NCI-H1105 (cell line): ENCODE measurements at places on chromosomes 12 and 14.
A peak's percentile ranks its signal among the peaks of the same experiment; 100 is the strongest.

- DNase-seq = peak; percentile 95
Measured at GRCh38 chr12:6944381-6945186, 762 bp downstream of the C12orf57 start.

- no peak for DNase-seq
Measured at GRCh38 chr12:108424816-108425215, 85.7 kb upstream of the CMKLR1 start.

GRCh38 chr12:40208707-40209446 is 15.9 kb upstream of the LRRK2 start:
- DNase-seq = no peak

DNA sequence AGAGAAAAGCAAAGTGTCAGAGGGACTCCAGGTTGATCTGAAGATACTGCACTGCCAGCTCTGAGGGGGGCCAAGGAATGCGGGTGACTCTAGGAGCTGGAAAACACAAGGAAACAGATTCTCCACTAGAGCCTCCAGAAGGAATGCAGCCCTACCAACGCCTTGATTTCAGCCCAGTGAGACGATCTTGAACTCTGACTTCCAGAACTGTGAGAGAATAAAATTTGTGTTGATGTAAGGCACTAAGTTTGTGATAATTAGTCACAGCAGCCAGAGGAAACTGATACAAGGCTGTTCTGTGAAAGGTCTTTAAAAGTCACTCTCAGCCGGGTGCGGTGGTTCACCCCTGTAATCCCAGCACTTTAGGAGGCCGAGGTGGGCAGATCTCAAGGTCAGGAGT is 34.2 kb downstream of the CKAP4 start:
- DNase-seq = no peak

- DNase-seq = no peak
Measured at GRCh38 chr12:113399490-113399889, 4.2 kb downstream of the SDS start.

DNA sequence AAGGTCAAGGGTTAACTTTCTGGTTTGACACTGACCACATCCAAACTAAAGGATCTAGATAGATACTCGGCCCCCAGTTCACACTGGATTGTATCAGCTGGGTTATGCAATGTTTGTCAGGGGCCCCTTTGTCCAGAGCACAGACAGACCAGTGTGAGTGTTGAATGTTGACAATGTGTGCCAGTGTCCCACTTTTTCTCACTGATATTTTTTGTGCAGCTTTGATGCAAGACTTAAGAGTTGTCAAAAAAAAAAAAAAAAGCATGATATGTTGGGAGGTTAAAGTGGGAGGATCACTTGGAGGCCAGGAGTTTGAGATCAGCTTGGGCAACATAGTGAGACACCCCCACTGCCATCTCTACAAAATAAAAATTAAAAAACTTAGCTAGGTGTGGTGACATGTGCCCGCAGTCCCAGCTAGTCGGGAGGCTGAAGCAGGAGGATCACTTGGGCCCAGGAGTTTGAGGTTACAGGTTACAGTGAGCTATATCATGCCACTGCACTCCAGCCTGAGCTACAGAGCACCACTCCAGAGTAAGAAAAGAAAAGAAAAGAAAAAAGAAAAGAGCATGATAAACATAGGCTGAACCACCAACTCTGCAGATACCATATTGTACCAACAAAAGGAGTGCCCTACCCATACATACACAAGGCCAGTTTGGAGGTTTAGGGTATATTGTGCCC is 97.5 kb downstream of the LGR5 start:
- DNase-seq = no peak

DNA sequence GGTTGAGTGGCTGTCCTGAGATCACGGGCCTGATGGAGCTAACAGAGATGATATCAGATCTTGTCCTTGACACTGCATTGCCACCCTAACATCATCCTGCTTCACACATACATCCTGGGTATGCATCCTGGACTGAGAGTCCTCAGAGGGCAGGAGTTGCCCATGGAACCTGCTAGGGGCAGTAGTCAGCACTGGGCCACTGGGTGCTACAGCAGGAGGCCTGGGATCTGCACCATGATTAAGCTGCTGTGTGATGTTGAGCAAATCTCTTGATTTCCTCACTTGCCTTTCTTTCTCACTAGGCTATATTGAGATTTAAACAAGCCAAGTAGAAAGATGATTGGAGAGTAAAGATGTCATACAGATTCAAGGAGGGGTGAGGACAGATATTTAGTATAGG is 22.1 kb upstream of the EIF4B start:
- DNase-seq = no peak

- DNase-seq = no peak
Measured at GRCh38 chr14:76772300-76773187, 11.3 kb downstream of the VASH1 start.

DNA sequence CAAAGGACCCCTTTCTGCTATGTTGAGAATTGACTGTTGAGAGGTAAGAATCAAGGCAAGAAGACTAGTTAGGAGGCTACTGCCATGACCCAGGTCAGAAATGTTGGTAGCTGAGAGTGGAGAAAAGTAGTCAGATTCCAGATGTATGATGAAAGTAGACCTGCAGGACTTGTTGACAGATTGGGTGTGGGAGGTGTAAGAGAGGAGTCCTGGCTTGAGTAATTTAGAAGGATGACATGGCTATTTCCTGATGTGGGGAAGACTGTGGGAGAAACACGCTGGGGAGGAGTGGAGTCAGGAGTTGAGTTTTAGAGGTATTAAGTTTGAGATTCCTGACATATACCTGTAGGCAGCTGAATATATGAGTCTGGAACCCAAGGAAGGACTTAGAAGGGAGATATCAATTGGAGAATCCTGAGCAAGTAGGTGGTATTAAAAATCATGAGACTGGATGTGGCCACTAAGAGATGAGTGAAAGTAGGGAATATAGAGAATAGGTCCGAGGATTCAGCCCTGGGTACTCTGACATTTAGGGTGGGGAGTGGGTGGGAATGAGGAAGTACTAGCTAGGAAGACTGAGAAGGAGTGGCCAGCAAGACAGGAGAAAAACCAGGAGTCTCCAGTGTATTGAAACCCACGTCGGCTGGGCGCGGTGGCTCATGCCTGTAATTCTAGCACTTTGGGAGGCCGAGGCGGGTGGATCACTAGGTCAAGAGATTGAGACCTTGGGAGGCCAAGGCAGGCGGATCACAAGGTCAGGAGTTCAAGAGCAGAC is 12.6 kb upstream of the DDX47 start:
- no peak for DNase-seq

- no peak for DNase-seq
Measured at GRCh38 chr12:67797753-67798152, 149.2 kb downstream of the DYRK2 start.

GRCh38 chr12:9319842-9320173 is 111.6 kb upstream of the PZP start:
- DNase-seq = no peak
